A549 treated with ZK216348 at 1 μM for 4 hours (cell line): ENCODE measurements at places on chromosomes 5 and 9. TPM values are rescaled to one million over a fixed set of nuclear protein-coding genes. Genes with fewer than 3 reads are reported as not detected.

Gene RNF183
- not detected in 5 replicates for total RNA-seq

Gene MARVELD2
- total RNA-seq, result 2.0 to 3.2 TPM (median 2.8 TPM) in 5 replicates

Gene BSPRY
- total RNA-seq, result 0.06 to 0.10 TPM in 2 of 5 replicates, not detected in the others

Gene WNK2
- total RNA-seq, result 3.1 to 7.9 TPM (median 7.8 TPM) in 5 replicates

Gene MVB12B
- total RNA-seq, result 5.0 to 8.1 TPM (median 7.3 TPM) in 5 replicates
